ENCODE measurements at places on chromosomes 11 and 22.

- no peak for DNase-seq
Measured at GRCh38 chr11:36394926-36395325, 98.8 kb downstream of the PRR5L start.

DNA sequence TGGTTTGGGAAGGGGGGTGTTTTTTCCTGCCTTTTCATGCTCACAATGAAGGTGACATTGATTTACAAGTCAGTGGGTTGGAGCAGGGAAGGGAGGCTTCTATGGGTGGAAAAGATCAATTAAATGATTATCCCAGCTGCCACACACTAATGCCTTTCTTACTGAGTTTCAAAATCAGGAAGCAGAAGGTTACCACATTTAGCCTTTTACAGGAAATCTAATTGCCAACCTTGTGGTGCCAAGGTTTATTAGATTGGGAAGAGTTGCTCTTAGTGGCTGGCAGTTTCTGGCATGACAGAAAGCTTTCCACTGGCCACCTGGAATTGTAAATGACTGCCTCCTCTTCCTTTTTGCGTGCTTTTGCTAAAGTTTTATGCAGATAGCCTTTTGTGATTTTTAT is 98.7 kb downstream of the NAV2 start:
- DNase-seq, result no peak

- DNase-seq, result no peak
Measured at GRCh38 chr11:117265745-117266144, 25.4 kb upstream of the BACE1-AS start.

DNA sequence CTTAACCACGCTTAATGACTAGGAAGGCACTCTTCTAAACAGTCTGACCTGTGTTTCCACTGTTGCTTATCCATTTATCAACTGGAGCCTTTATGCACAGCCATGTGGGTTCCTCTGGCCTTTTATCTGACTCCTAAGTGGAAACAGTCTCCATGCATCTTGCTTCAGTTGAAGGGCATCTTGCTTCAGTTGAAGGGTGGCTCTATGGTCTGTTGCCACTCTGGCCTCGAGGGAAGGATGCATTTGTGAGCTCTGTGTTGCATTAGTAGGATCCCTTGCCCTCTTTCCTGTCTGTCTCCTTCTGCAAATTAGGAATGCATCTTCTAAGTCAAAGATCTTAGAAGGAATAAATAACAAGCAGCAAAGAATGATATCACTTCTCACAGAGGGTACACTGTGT is 25.8 kb upstream of the C11orf96 start:
- no peak for DNase-seq

GRCh38 chr11:57341250-57341808 is 3.2 kb downstream of the P2RX3 start:
- DNase-seq, result no peak

- DNase-seq, result no peak
Measured at GRCh38 chr11:41040474-41040873, 419.0 kb downstream of the LRRC4C start.

DNA sequence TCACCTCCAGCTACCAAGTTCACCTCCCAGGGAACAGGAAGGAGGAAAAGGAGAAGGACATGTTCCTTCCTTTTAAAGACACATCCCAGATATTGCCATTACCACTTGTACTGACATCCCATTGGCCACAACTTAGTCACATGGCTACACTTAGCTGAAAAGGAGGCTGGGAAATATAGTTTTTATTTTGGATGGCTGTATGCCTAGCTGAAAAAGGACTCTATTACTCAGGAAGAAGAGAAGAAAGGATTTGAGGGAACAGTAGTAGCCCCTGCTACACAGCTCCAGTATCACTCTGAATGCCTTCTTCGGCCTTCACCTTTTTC is 2.1 kb upstream of the APOA5 start:
- no peak for DNase-seq

GRCh38 chr11:8917157-8917825 is 6.3 kb downstream of the AKIP1 start:
- DNase-seq, result no peak

GRCh38 chr22:29190051-29190450 is 15.6 kb upstream of the EMID1 start:
- no peak for DNase-seq

GRCh38 chr22:34102633-34103032 is 182.4 kb upstream of the LARGE1 start:
- DNase-seq, result no peak

GRCh38 chr22:43533656-43534428 is 122.0 kb downstream of the MPPED1 start:
- no peak for DNase-seq

GRCh38 chr11:113176599-113177360 is 137.6 kb upstream of the TTC12 start:
- no peak for DNase-seq

- DNase-seq, result no peak
Measured at GRCh38 chr11:79092791-79093353, 348.0 kb downstream of the TENM4 start.

DNA sequence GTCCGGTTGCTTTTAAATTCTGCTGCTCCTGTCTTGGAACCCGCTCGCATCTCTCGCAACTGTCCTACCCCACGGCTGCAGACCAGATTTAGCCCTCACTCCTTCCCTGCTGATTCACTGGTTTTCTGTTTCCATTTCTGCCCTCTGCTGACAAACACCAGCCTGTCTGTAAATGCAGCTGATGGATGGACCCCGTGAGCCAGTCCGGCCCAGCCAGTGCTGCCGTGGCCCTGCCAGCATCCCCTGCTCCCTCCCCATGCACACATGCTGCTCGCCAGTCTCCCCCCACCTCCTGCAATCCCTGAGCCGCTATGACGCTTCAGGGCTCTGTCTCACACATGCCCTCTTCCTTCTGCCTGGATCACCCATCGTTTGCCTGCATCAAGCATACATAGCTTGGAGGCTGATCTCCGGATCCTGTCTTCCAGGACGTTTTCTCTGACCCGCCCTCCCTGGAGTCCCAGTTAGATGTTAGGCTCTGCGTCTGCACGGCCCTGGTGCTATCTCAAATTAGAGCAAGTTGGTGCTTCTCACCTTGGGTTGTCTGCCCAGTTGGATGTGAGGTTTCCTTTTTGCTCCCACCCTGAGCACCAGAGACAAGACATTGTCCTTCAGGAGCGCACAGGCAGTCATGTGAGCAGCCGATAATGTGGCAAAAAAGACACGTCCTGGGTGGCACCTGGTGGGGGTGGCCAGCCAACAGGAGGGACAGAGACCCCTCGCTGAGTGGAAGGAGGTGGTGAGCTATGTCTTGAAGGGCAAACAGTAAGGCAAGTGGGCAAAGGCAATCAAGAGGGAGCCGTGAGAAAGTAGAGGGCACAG is 4.3 kb upstream of the ACR start:
- no peak for DNase-seq

DNA sequence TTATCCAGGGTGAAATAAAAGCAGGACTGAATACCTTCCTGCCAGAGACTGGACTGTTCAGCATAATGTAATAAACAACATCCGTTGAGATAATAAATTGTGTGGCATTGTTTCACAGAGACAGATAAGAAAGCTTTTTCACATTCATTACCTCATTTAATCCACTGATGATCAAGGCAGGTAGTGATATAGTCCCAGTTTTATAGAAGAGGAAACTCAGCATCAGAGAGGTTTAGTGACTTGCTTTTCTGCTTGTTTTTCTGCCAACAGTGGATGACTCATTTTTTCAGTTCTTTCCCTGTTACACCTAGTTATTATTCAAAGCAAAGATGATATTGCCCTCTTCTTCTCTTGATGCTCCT is 4.0 kb downstream of the MYO18B start:
- DNase-seq, result no peak

GRCh38 chr11:69496202-69496557 is 14.7 kb downstream of the LINC01488 start:
- no peak for DNase-seq

- no peak for DNase-seq
Measured at GRCh38 chr22:33299245-33299956, 241.2 kb upstream of the SYN3 start.

- peak; percentile 3 for DNase-seq
Measured at GRCh38 chr11:128246364-128246801, 341.0 kb downstream of the ETS1 start.

GRCh38 chr11:74615988-74616387 is 23.6 kb downstream of the POLD3 start:
- no peak for DNase-seq

GRCh38 chr11:119888119-119888518 is 159.1 kb upstream of the NECTIN1 start:
- DNase-seq, result peak; percentile 91

GRCh38 chr11:10415817-10416392 is 39.2 kb upstream of the AMPD3 start:
- peak; percentile 17 for DNase-seq

- DNase-seq, result no peak
Measured at GRCh38 chr11:128219731-128220120, 367.6 kb downstream of the ETS1 start.

DNA sequence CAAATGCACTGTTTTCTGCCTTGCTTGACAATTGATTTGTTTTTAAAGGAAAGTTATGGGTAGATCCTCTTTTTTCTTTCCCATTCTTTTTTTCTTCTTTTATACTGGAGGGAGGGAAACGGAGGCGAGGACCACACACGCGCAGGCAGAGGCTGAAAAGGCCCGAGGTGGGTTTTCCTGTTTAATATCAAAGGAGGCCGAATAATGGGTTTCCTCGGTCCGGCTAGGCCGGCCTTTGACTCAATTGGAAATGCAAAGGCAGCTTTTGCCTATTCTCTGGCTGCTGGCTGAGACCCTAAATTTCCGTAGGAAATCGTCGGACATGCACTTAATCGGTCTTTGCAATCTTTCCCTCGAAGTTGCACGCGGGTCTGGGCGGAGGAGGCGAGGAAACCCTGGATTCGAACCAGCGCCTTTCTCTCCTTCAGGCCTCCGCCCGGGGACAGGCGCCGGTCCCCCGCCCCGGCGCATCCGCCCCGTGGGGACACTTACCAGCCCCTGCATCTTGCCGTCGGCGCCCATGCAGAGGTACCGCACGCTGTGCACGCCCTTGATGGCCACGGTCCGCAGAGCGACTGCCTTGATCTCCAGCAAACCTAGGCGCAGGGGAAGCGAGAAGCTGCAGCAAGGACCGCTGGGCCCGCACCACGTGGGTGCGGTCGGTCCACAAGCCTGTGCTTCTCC is 911 bp downstream of the FGF19 start:
- no peak for DNase-seq

- no peak for DNase-seq
Measured at GRCh38 chr11:72239849-72240460, 4.0 kb downstream of the PHOX2A start.

- no peak for DNase-seq
Measured at GRCh38 chr11:84188521-84188920, 902.4 kb upstream of the CCDC90B start.

DNA sequence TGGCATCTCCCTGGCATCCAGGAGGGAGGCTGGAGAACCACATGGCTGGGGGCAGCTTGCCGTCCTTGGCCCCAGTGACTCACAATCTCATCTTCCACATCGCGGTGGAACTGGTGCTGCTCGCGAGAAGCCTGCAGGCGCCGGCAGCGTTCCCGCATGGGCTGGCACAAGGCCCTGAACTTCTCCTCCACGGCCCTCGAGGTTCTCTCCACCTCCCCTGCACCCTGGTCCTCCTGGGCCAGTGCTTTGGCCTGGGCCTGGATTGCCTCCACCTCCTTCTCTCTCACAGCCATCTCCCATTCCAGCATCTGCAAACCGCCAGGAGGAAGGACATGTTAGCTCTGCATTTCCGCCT is 16.3 kb upstream of the RBM4B start:
- no peak for DNase-seq

- no peak for DNase-seq
Measured at GRCh38 chr22:19789406-19789805, 28.8 kb downstream of the TBX1 start.

DNA sequence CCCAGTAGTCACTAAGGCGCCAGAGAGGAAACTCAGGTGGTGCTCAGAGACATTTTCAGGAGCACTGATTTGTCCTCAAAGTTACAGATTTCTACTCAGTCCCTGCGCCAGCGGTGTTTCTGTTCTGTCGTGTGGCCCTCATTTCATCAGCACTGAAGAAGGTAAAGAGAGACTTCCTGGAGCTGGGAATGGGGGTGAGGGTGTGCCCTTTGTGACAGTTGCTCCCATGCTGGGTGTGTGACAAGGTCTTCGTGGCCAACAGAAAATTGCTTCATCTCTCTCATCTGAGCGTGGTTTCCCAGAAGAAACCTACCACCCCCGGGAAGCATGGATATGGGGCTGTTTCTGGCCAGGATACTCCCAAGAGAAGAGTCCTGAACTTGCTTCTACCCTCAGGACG is 2.0 kb upstream of the PPARA start:
- no peak for DNase-seq

GRCh38 chr11:22699388-22699787 is 33.0 kb downstream of the GAS2 start:
- no peak for DNase-seq

Data from NCI-H82 (cell line).